ENCODE measurements at places on chromosomes 2 and 18.
A peak's percentile ranks its signal among the peaks of the same experiment; 100 is the strongest.

GRCh38 chr18:35597758-35598157 lies 16.2 kb downstream of the GALNT1 start:
- no peak for DNase-seq

- peak; percentile 56 for DNase-seq
Observed at GRCh38 chr2:177489719-177490301, 97.2 kb downstream of the AGPS start.

DNA sequence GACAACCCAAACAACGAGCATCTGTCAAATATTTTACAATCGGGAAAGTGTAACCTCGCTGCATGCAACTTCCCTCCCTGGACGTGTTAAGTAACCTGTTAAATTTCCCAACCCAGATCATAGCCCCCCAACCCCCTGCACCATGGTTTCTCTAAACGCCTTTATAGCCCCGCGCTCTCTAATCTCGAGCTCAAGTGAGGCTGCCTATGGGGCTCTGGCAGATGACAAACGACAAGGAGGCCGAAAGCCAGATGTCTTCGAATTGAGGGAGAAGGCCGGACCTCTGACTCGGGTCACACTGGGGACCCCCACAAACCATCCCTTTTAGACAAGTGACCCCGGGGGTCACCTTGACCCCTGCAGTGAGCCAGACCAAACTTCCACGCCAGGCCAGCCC lies 526 bp downstream of the COX7A2L start:
- no peak for DNase-seq

DNA sequence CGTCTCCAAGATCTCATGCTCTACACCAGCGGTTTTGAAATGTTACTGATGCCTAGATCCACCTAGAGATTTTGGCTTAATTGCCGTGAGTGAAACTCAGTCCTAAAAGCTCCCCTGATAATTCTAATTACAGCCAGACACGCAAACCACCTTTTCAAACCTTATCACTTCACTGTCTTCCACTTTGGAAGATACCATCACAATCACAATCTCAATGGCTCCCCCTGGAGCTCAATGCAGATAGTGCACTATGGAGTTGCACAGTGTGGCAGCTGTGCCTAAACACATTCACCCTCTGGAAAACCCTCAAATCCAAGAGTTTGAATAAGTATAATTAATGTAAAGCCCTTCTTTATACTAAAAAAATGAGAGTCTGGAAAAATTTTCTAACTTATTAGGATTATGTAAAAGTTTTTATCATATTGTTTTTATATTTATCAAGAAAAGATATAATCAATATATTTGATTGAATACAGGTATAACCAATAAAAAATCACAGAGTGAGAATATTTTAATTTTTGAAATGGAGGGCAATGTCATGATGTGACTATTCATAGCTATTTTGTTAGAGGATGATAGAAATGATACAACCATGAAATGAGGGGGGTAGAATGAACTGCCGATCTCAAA lies 102.9 kb upstream of the SLC8A1 start:
- peak; percentile 68 for DNase-seq

GRCh38 chr2:12070153-12070552 lies 323.7 kb downstream of the LPIN1 start:
- DNase-seq = no peak

DNA sequence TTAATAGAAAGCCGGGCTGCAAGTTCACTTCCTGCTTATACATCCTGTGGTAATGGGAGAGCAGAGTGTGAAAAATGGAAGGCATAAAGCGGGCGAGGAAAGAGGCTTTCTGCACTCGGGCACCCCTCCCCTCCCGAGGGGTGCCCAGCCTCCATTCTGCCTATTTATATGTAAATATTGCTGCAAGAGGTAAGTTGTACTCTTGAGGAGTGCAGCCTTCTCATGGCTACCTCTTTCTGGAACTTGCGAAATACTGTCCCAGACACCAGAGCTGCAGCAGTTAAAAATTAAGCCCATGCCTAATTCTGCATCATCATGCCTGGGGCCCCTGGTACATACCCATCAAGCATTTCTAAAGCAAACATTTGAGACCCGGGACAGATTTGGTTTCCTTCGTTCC lies 156.0 kb downstream of the GBX2 start:
- no peak for DNase-seq

GRCh38 chr2:230434677-230435324 lies 18.8 kb downstream of the SP100 start:
- DNase-seq = peak; percentile 58

GRCh38 chr2:8822218-8822617 lies 15.2 kb downstream of the KIDINS220 start:
- DNase-seq = peak; percentile 36

DNA sequence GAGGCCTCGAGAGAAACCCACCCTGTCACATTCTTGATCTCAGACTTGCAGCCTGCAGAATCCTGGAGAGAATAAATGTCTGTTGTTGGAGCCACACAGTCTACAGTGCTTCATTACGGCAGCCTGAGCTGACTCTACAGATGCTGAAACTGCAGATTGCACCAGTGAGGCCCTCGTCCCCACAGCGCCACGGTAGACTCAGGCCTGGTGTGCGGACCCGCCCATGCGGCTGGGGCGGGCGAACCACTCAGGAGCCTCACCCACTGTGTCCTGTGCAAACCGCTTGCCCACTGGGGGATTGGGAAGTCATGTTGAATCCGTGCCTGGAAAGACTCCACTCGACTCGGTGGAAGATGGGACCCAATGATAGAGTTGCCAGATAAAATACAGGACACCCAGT lies 125.2 kb upstream of the COPS8 start:
- DNase-seq = no peak

DNA sequence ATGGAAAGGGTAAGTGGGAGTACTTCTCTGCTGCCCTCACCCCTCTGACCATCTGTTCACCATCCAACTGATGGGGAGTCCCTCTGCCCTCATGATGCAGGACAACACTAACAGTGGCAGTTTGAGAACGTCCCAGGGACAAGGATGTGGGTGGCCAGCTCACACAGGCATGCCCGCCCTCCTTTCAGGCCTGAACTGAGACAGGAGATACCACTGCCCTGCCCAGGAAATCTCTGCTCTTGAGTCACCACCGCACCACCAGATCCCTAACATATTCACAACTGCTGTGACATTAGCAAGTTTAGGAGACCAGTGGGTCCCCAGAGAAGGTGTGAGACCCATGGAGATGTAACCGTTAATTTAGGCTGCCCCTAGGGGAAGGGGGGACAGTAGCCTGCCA lies 66.2 kb downstream of the TRAPPC8 start:
- DNase-seq = no peak

DNA sequence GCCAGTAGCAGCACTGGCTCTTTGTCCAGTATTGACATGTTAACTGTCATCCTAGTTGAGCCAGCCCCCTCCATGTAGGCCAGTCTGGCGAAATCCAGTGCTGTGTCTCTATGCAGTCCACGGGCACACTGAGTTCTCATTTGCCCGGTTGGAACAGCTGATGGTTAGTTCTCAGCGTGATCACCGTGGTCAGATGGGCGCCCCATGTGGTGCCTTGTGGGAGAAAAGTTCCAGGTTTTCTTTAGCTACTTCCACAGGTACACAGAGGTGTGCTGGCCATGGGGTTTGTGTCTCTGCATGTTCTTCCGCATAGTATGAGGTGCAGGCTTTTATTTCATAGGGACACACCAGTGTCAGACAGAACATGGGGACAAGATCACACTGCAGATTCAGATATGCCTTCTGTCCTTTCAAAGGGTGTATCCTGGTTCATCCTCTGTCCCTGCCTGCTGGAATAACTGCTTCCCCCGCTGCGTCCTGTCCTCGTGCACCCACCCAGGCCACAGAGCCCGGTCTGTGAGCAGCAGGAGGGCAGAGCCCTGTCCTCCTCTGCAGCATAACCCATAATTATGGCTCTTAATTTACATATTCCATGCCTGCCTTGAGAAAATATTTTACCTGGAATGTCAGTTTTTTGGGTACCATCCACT lies 334.1 kb downstream of the GBX2 start:
- no peak for DNase-seq

DNA sequence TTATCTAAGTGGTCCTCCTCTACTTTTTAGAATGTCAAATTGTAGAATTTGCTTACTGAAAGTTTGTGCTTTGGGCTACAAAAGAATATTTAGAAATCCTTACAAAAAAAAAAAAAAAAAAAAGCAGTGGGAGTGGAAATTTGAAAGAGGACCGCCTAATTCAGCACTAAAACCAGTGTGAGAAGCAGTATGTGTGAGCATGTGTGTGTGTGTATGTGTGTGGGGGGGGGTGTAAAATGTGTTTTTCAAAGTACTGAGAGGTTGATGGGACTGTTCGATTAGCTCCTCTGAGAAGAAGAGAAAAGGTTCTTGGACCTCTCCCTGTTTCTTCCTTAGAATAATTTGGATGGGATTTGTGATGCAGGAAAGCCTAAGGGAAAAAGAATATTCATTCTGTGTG lies at the start of gene VIT:
VIT (plus strand) TSS at position 175 of the 400 bp plus-strand sequence. CDS start 19,664 bp downstream, outside the sequence.
- DNase-seq = peak; percentile 69

GRCh38 chr2:218329027-218329825 lies 27.4 kb upstream of the CATIP start:
- no peak for DNase-seq

DNA sequence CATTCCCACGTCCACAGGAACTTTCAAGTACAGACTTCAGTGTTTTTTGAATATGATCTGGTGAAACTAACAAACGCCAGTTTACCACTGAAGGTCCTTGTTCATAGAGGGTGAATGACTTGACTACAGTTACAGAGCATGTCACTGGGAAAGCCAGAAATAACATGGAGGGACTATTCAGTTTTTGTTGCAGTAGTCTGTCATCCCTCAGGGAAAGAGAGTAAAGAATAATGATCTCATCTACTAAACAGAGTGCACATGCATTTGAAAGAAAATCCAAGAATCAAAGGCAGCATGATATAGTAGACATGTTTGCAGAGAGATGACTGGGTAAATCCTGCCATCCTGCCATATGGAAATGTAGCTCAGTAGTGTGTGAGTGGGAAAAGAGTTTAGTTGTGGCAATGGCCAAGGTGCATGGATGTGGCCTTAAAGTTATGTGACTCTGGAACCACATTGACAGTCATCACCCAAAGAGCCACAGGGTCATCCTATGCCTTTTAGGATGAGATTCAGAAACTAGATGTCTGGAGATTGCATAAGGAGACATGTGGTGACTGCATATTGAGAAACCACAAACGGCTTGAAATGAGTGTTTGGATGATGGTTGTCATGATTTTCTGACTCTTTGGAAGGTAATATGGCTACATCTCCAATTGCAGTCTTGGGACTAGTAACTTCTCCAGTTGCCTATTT lies 125.3 kb upstream of the ZEB2 start:
- DNase-seq = peak; percentile 53

DNA sequence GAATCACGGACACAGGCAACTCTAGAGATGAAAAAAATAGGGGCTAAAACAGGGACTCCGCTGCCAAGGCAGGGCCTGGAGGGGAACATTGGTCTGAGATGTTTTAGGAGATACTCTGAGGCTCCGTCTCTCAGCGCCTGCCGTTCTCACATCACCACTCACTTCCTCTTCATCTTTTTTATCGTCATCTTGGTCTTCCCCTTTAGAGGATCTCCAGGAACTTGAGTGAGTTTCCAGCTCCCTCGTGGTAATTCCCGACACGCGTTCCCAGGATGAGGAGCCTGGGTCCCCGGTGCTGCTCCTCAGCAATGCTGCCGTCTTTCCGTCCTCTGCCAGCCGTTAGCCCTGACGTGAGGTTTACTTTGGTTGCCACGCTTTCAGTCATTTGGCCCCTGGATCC lies 16.1 kb downstream of the MLPH start:
- no peak for DNase-seq

DNA sequence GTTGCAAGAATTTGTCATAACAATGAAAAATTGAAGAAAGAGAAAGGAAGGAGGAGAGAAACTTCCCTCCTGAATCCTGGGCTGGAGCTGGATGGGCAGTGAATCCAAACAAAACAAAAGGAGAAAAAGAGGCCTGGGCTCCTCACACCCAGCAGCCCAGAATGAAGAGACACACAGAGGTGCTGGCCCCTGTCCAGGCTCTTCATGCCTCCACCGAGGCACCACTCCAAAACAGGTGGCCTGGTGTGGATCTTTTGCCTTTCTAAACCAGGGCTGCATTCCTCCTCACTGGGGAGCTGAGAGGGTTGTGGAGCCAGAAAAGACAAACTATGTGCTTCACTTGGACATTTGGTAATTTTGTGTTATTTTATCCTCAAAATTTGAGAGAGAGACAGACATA lies 76.0 kb downstream of the FAM124B start:
- DNase-seq = no peak

DNA sequence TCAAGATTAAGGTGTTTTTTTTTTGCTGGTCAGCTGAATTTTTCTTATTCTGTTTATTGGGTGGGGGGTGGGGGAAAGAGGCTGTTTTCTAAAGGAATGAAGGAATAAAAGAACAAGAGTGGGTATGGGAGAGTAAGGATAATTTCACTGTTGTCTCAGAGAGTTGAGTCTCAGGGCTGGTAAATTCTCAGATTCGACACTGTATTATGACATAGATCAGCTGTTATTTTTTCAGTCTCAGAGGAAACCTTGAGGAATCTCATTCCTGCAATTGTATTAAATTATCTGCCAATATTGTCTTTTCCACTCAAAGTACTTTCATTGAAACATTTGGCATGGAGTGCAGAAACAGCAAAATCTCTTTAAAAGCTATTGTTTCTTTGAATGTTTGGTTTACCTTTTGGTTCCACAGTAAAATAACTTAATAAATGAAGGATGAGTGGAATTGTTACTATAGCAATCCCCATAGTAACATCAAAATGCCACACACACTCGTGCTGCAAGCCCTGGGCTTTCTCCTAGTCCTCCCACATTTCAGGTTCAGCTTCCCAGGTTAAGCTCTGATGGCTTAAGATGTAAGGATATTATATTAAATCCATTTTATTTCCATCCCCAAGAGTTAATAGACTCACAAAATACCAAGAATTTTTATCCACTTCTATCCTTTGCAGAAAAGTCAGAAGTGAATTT lies 478.7 kb upstream of the TCF4 start:
- no peak for DNase-seq

DNA sequence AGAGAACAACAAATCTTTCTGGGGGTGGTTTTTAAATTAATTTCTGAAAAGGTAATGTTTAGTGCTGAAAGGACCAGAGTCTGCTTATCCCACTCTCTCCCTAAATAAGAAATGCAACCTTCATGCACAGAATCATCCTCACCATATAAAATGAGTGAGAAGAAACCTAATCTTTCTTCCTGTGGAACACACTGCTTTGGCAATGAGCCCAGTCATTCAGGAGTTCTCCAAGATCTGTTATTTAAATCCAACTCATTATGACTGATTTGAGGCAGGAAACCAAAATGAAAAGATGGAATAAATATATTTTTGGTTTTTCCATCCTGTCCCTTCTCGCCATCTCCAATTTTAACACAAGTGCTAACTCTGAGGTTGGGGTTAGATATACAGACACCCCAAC lies 228.3 kb downstream of the SRBD1 start:
- peak; percentile 53 for DNase-seq

DNA sequence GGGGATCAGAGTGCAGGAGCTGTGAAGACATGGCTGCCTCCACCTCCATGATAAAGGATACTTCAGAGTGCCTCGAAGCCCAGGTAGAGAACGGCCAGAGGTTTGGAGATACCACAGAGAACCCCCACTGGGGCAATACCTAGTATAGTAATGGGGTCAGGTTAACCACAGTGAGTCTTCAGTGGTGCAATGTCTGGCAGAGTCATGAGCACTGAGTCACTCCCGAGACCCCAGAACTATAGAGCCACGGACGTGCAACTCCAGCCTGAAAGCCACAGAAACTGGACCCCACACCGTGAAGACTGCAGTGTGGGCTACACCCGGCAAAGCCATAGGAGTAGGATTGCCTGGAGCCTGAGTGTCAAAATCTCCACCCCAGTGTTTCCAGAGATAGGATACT lies 746.6 kb downstream of the CBLN2 start:
- DNase-seq = no peak

GRCh38 chr2:159195697-159196096 lies 90.8 kb downstream of the WDSUB1 start:
- no peak for DNase-seq

- no peak for DNase-seq
Observed at GRCh38 chr2:143258126-143258892, 129.1 kb downstream of the ARHGAP15 start.
